ENCODE measurements at places on chromosomes 4 and X.

GRCh38 chrX:85903692-85904471, 143.5 kb downstream of the CHM start:
- no peak for DNase-seq

- no peak for DNase-seq
Observed at GRCh38 chr4:53461244-53461643, 83.8 kb downstream of the FIP1L1 start.

DNA sequence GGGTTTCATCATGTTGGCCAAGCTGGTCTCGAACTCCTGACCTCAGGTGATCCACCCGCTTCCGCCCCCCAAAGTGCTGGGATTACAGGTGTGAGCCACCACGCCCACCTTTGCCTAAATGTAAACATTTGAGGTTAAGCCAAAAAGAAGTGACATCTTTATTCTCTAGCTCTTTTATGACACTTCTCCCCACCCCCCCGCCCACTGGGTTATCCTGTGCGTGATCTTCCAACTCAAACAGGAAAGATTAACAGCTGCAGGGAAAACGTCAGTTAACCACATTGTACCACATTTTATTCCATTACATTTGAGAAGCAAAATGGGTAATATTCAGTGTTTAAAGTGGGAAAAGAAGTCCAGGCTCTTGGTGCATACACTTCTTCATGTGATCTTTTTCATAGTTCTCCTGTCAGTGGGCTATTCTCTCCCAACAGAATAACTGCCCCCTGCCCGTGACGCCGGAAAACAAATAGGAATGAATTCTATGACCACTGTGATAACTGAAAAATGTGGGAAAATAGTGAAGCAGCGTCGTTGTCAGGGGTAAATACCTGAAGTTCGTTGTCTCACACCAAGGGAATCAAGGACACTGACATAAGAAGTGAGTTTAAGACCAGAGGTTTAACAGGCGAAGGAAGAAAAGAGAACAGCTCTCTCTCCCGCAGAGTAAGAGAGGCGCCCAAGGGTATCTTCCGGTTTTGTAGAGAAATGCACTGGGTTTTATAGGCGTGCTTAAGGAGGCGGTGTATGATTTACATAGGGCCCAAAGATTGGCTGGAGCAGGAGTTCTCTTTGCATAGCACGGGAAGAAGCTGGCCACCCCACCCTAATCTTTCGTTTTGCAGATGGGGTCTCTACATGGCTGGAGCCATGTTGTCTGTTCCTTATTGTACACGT, 9.7 kb upstream of the SRD5A3 start:
- no peak for DNase-seq

DNA sequence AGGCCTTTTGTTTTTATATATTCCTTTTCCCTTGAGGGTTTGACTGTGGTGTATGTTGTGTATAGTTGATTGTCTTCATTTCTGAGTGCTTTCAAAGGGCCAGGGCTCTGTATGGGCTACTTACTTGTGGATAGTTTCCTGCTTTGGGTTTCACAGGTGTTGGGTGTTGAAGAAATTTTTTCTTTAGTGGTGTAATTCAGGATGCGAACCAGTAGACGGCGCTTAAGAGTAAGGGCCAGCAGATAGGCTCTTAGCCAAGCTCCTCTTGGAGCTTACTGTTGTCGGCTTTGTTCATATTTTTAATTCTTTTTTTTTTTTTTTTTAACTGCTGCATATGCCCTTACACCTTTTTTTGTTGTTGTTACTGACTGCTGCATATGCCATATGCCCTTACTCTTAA, 276.3 kb upstream of the GALNT7 start:
- no peak for DNase-seq

- no peak for DNase-seq
Observed at GRCh38 chrX:63470506-63470905, 119.4 kb upstream of the SPIN4 start.

GRCh38 chr4:173498023-173498422, 32.0 kb downstream of the HAND2 start:
- no peak for DNase-seq

DNA sequence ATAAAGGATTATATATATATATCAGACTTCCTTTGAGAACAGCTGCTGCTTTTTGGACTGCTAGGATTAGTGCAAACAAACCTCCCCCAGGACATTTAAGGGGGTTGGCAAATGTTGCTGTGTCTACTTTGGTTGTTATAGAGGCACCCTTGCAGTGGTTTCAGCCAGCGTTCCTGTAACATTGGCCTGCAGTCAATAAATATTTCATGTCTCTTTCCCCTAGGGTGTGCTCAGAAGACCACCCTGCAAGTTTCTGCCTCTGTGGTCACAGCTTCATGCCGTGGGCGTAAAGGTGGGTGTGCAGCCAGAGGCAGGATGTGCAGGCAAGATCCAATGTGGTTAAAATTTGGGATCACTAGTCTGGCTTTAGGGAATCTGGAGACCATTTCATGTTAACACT, 28.9 kb downstream of the FGF5 start:
- DNase-seq, result no peak

DNA sequence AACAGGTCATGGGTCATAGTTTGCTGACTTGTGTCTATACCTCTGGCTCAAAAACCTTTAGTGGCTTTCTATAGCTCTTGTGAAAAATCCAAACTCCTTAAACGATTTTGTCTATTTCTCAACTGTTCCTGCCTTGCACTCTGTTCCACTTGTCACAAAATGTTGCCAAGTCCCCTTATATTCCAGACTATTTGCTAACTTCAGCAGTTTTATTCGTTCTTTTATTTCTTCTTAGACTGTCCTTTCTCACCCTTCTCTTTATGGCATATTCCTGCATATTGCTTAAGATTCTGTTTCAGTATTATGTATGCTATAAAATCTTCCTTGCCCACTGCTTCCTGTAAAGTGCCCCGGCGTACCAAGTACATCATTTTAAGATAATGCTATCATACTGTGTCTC, 80.8 kb downstream of the RAB28 start:
- no peak for DNase-seq

GRCh38 chr4:137702512-137702911, 170.2 kb upstream of the PCDH18 start:
- no peak for DNase-seq

GRCh38 chr4:68892861-68893260, 58.7 kb downstream of the UGT2A3 start:
- DNase-seq, result no peak

DNA sequence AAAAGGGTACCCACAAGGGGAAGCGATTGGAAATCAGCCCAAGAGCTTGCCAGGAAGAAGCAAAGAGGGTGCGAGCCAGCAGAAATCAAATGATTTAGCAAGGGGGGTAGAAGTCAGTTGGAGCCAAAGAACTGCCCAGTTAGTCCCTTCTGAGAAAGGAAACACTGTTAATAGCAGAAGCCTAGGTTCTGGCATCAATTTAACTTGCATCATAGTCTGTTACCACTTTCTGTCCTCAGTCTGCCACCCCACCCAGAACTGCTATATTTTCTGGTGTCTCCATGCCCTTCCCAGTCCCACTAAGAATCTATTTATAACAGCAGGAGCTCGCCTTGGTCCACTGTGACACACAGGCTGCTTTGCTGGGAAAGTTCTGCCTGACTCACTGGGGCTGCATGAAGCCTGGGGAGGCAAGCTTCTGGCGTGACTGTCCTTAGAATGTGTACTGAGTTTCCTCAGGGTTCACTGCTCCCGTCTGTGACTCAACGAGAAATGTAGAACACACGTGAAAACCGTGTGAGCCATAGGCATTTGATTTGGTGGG, 157.8 kb upstream of the TTC29 start:
- DNase-seq, result no peak

DNA sequence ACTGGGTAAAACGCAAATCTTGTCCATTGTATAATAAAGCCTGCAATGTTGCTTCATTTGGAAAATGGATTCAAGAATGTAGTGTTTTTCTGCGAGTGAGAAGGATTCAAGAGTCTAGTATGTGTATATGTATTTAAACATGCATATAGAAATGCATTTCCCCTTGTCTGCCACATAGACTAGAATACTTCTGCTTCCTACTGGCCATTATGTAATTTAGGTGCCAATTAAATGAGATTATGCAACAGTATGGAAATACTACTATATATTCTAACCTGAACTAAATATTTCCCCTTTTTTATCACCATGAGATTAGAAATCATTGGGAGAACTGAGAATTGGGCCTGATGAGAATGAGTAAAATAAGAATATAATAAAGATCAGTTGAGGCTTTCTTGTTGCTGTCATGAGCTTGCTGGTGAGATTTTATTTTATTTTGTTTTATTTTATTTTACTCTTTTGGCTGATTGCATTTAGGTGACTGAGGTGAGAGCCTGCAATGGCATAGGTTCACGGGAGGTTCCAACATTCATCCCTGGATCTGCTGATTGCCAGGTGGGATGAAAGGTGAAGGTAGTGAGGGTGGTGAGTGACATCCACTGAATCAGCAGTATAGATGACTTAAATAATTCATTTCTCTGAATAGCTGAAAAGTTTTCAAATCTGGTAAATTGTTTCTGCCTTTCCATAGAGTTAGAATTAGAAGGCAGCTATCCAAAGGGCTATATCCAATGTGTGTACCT, 95.6 kb upstream of the SLC4A4 start:
- no peak for DNase-seq

DNA sequence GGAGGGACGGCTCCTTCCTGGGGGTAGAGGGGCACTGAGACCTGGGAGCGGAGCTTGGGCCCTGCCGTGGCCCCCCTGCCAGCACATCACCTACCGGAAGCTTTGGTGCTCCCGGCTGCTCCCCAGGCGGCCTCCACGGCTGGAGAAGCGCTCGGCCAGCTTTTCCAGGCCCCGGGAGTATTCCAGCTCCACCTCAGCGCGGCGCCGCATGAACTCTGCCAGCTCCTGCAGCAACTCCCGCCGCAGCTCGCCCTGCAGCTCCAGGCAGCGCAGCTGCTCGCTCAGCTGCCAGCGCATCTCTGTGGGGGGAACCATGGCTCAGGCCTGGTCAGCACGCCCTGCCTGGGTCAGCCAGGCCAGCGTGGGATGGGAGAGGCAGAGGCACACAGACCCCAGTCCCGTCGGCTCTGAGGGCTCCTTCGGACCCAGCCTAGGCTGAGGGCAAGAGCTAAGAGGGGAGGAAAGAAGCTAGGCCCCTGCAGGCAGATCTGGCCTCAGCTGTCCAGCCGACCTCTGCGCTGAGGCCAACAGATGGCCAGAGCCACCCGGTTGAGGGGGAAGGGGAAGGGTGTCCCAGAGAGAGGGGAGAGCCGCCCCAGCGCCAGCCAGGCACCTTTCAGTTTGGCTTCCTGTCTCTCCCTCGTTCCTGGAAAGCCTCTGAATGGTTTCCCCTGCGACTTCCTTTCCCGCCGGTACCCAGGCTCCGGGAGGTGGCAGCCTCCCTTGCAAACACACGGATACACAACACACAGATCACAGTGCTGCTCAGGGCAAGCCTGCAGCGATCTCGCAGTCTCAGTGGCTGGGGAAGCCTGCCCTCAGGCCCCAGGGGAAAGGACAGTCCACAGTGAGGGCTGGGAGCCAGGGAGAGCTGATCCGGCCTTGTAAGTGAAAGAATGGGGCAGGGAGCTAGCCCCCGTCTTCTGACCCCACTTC, 4.3 kb downstream of the ARHGAP4 start:
- no peak for DNase-seq

- no peak for DNase-seq
Observed at GRCh38 chr4:148874331-148874730, 432.1 kb upstream of the NR3C2 start.

DNA sequence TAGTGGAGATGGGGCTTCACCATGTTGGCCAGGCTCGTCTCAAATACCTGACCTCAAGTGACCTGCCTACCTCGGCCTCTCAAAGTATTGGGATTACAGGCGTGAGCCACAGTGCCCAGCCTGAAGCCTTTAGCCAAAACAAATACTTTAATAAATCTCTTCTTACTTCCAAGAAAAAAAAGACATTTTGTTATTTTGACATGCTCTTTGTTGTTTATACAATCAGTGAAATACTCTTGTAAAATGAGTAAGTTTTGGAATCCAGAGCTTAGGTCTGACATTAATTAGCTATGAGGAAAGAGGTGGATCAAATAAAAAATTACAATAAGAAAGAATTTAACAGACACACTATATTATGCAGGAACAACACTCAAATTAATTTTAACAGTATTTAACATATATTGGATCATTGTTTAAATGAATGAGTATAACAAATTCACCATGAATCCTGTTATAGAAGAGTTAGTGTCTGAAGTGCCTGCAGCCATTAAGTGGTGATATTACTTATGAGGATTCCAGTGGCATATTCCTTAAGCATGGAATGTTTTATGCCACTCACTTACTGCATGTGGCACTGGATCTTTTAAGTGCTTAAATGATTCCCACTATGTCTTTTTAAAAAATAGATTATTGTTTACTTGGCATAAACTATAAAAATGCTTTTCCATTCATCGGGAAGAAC, 260.1 kb upstream of the GIMD1 start:
- no peak for DNase-seq

GRCh38 chr4:21226637-21227538, 526.6 kb downstream of the PACRGL start:
- no peak for DNase-seq

DNA sequence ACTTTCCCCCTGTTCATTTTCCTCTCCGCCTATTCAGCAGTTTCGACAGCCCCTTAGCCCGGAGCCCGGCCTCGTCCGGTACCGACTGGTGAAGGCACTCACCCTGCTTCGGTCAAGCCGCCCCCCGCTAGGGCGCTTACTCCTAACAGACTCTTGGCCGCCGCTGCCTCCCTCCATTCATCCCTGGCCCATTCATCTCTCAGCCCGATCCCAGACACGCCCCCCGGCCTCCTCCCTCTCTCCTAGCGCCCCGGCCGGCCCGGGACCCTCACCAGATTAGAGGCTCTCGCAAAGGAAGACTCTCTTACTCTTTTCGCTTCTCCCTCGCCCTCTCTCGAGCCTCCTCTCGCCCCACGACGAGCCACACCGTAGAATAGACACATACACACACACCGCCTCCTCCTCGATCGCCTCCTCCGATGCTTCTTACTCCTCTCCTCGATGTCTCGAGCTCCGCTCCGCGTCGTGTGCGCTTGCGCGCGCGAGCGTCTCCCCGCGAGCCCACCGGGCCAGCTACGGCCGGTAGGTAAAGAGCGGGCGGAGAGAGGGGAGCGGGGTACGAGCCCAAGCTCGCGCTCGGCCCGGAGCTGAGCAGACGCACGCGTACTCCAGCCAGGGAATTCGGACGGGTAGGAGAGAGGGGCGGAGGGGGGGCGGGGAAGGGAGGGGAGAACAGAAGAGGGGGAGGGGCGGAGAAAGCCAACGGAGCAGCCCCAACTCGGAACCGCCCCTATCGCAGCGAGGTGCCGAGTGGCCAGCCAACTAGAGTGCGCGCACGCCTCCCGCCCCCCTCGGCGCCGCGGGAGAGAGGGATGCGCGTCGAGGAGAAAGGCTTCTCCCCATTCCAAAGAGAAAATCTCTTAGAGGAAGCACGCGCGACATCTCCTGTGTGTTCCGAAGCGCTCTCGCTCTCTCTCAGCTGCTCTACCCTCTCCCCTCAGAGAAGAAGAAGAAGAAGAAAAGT, at the start of gene WNK3:
WNK3 (minus strand) TSS at position 633 of the 964 bp plus-strand sequence.
- DNase-seq, result peak; percentile 35

Data from CD4-positive, alpha-beta T cell treated with Interleukin-1 beta for 1 hour (primary cell).